ENCODE measurements at places on chromosomes 1 and 21.
A peak's percentile ranks its signal among the peaks of the same experiment; 100 is the strongest.

GRCh38 chr1:21586846-21587601 is 77.8 kb downstream of the ALPL start:
- no peak for DNase-seq

DNA sequence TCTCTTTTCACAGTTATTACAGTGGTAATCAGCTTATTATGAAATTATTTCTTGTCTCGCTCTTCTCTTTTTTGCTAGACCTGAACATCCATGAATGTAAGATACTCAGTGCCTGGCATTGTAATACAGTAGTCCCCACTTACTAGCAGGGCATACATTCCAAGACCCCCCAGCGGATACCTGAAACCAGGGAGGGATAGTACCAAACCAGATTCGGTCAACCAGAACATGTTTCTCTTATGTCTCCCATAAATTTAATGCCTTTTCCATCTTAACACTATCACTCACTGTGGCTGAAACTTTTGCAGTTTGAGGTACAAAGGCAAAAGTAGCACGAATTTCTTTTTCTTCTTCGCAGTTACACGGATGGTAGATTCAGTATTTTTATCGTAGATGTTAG is 24.6 kb upstream of the B3GALT2 start:
- no peak for DNase-seq

- DNase-seq = no peak
Observed at GRCh38 chr1:18798533-18798932, 60.9 kb downstream of the TAS1R2 start.

DNA sequence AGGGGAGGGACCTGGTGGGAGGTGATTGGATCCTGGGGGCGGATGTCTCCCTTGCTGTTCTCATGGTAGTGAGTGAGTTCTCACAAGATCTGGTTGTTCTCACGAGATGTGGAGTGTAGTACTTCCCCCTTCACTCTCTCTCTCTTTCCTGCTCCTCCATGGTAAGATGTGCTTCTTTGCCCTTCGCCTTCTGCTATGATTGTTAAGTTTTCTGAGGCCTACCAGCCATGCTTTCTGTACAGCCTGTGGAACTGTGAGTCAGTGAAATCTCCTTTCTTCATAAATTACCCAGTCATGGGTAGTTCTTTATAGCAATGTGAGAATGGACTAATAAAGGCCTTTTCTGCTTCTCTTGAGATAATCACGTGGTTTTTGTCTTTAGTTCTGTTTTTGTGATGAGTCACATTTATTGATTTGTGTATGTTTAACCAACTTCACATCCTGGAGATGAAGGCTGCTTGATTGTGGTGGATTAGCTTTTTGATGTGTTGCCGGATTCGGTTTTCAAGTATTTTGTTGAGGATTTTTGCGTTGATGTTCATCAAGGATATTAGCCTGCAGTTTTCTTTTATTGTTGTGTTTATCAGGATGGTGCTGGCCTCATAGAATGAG is 45.5 kb downstream of the RABGAP1L start:
- DNase-seq = peak; percentile 6

- no peak for DNase-seq
Observed at GRCh38 chr1:65703853-65704252, 88.8 kb upstream of the PDE4B start.

DNA sequence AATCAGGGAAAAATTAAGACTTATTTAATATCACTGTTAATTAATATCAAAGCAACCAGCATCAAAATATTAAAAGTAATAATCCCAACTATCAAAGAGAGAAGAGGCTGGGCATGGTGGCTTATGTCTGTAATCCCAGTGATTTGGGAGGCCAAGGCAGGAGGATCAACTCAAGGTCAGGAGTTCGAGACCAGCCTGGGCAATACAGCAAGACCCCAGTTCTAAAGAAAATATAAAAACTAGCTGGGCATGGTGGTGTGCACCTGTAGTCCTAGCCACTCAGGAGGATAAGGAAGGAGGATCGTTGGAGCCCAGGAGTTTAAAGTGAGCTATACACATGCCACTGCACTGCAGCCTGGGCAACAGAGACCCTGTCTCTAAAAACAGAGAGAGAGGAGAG is 43.2 kb downstream of the AHCTF1 start:
- no peak for DNase-seq

- no peak for DNase-seq
Observed at GRCh38 chr1:159056069-159056698, 20.4 kb downstream of the AIM2 start.

GRCh38 chr1:108505763-108506070 is 54.2 kb upstream of the EEIG2 start:
- DNase-seq = no peak

GRCh38 chr1:22470227-22470626 is 18.6 kb downstream of the ZBTB40 start:
- no peak for DNase-seq

DNA sequence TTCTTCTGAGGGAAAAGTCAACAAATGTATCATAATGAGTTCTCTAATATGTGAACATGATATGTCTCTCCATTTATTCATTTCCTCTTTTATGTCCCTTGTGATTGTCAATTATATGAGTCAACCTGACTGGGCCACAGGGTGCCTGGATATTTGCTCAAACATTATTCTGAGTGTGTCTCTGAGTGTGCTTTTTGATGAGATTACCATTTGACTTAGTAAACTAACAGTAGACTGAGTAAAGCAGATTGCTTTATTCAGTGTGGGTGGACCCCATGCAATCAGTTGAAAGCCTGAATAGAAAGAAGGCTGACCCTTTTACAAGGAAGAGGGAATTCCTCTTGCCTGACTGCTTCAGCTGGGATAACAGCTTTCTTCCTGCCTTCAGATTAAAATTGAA is 142.6 kb downstream of the SLC35F3 start:
- DNase-seq = no peak

DNA sequence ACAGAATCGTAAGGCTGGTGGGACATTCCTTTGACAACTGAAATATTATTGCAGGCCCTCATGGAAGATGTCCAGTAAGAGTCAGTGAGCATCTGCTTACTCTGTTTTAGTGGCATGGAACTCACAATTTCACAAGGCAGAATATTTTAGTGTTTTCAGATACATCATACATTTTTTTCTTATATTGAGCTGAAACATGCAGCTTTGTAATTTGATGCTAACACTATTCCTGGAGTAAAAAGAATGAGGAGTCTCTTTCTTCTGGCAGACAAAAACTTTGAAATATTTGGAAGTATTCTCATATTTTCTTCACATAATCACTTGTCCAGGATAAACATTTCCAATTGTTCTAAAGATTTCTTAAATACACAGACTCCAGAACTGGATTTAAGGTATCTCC is 17.7 kb downstream of the CLDN17 start:
- DNase-seq = no peak

GRCh38 chr1:59141267-59141863 is 155.5 kb upstream of the FGGY start:
- DNase-seq = no peak

DNA sequence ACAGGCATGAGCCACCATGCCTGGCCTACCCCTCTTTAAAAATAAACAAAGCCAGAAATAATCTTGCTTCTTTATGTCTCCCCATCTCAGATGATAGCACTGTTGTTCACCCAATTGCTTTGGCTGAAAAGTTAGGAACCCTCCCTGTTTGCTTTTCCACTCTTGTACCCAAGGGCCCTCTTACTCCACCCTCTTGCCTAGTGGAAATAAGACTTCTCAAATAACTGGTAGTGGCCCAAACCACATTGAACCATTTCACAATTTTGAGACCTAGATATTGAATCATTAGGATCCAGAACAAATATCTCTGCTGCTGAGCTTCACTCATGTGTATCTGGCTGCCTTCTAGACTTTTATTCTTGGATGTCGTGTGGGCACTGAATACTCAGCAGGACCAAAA is 37.7 kb downstream of the RNF220 start:
- no peak for DNase-seq

DNA sequence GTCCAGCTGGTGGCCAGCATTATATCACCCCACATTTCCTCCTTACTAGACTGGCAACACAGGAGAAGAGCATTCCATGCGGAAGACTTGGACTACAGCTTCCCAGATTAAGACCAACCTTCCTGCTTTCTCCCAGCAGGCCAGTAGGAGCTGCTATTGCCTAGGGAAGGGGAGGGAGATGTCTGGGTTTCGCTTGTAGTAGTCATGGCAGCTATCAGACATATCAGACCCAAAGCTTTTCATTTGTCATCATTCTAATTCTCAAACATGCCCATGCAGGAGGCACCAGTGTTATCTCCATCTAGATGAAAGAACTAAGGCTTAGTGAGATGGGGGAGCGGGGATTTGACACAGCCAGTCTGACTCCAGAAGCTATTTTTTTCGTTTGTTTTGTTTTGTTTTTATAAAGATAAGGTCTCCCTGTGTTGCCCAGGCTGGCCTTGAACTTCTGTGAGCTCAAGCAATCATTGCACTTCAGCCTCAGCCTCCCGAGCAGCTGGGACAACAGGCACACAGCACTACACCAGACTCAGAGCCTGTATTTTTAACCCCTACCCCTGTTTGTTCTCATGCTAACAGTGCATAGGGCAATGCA is 4.5 kb downstream of the PLA2G2A start:
- no peak for DNase-seq

DNA sequence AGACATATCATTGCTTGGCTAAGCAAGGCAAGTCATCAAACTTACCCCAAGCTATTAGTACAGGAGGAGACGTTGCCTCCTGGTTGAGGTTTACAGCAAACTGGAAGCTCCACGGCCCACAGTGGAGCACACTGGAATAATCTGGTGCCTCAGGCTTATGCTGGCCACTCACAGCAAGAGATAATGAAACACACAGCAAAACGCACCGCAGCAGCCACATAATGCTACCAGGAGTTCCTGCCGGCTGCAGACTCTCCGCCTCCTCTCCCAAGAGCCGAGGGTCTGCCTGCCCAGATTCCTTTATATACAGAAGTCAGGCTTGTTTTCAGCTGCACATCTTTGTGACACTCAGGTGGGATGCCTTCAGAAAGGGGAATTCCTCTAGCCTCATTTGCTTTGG is 306 bp downstream of the ZP4 start:
- no peak for DNase-seq

Data from activated effector memory CD4-positive, alpha-beta T cell treated with Interleukin-2 at 50 U/mL for 16 hours (primary cell).